ENCODE measurements at places on chromosomes 1 and 21.

DNA sequence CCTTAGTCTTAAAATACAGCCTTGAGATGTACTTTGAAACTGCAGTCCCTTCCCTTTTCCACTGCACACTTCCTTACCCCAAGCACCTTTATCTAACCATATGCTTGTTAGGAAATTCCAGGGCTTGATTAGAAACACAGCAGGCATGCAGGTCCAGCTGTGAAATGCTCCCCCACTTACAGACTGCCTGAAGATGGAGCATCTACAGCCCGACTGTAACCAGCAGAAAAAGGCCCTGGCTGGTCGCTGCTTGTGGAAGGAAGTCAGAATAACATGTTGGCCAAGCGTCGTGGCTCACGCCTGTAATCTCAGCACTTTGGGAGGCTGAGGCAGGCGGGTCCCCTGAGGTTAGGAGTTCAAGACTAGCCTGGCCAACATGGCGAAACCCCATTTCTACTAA lies 37.2 kb downstream of the VN1R5 start:
- no peak for DNase-seq

DNA sequence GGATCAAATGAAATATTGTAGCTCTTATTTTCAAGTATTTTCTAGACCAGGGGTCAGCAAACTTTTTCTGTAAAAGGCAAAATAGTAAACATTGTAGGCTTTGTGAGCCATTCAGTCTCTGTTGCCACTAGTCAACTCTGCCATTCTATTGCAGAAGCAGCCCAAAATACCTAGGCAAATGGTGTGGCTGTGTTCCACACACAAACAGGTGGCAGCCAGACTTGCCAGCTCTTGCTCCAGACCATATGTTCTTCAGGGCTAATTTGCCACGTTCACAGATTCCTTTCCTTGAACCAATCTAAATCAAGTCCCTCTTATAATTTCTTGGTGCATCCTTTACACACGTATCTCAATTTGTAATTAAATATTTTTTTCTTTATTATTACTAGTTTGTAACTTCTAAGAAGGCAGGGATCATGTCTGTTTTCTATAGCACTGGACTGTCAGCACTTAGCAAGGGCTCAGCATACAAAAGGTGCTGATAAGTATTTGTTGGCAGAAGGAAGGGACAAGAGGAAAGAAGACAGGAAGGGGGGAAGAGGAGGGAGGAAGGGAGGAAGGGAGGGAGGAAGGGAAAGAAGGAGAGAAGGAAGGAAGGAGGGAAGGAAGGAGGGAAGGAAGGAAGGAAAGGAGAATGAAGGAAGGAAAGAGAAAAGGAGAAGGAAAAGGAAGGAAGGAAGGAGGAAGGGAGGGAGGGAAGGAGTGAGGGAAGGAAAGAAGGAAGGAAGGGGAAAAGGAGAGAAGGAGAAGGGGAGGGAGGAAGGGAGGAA lies 106.5 kb upstream of the EDEM3 start:
- no peak for DNase-seq

DNA sequence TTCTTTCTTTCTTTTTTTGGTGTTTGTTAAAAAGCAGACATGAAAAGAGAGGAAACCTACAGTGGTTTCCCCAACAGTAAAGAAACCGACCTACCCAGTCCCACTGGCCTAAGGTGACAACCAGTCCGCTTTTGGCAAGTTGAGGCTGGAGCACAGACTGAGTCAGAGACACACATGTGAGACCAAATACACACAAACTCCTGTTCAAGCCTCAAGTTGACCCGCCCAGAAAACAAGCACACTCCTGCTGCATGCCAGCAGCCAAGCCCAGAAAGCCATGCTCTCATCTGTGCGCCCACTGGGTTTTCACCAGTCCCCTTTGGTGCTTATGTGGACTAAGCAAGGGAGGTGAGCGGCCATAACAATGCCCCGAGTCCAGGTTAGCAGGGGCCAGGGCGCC lies 64.6 kb upstream of the GPR153 start:
- DNase-seq, result peak; percentile 71

DNA sequence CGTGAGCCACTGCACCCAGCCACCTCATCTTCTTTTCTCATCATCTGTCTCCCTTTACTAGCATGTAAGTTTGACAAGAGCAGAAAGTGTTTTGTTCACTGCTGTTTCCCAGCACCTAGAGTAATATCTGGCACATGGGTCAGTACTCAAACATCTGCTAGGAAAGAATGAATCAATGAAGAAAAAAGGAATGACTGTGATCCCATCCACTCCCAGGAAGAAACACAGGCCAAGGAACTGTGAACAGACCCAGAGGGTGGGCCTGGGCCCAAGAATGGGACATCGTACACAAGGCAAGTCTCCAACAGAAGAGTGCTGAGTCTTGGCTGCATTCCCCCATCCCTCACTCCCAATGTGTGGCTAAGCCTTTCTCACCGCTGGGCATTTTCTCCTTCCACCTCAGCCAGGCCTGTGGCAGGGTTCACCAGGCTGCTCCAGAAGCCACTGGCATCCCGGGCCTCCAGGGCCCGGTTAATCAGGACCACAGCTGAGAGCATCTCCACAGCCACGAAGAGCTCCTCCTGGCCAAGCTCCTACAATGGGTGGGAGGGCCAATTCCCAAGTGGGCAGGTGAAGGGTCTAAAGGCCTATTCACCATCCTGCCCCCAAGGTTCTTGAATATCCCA lies 18.4 kb downstream of the IQGAP3 start:
- DNase-seq, result no peak

DNA sequence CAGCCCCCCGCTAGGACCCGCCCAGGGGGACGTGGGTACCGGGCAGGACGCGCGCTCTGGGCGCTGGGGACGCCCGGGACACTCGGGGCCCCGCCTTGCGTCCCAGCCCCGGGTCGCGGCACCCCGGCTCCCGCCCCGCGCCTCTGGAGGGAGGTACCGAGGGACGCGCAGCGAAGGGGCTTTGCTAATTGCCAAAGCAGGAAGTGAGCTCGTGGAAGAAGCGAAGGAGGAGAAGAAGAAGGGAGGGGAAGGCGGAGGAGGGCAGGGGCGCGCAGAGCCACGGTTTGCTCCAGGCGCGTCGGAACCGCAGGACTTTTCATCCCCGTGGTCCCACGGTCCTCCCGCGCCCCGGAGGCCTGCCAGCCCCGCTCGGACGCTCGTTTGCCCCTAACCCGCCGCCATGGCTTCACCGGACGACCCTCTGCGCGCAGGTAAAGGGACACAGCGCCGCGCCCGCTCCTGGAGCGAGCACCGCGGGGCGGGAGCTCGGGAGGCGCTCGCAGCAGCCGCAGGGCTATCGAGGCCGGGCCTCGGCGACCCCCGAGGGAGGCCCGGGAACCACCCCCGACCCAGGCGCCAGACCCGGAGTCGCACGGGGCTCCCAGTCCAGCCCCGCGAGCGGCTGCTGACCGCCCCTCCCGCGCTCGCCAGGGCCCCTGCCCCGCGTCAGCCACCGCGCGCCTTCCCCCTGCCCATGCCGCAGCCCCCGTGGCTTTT lies 1.3 kb downstream of the EDARADD start:
- no peak for DNase-seq

- no peak for DNase-seq
Measured at GRCh38 chr1:87826681-87827251, 498.1 kb downstream of the LMO4 start.

DNA sequence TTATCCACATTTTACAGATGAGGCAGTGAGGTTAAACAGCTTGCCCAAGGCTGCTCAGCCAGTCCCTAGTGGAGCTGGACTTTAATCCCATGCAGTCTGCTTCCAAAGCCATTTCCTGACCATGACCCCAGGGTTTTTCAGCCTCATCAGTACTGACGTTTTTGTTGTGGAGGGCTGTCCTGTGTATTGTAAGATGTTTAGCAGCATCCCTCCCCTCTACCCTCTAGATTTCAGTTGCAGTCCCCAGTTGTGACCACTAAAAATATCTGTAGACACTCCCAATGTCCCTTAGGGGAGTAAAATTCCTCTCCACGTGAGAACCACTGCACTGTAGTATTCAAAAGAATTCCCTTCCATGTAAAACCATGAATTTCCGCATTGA lies 30.2 kb upstream of the C1orf105 start:
- no peak for DNase-seq

DNA sequence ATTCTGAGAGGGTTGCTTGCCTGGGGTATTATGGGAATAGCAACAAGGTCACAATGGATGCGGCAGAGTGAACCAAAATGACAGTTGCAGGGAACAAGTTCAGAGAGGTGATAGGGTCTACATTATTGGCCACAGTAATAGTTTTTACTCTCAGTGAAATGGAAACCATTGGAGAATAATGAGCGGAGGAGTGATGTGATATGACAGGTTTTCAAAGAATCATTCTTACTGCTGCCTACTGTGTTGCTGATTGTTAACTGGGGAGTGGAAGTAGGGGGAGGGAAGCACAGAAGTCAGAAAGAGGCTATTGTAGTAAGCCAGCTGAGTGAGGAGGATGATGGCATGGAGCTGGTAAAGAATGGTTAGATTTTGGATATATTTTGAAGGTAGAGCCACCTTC lies 195.2 kb upstream of the HOOK1 start:
- no peak for DNase-seq

DNA sequence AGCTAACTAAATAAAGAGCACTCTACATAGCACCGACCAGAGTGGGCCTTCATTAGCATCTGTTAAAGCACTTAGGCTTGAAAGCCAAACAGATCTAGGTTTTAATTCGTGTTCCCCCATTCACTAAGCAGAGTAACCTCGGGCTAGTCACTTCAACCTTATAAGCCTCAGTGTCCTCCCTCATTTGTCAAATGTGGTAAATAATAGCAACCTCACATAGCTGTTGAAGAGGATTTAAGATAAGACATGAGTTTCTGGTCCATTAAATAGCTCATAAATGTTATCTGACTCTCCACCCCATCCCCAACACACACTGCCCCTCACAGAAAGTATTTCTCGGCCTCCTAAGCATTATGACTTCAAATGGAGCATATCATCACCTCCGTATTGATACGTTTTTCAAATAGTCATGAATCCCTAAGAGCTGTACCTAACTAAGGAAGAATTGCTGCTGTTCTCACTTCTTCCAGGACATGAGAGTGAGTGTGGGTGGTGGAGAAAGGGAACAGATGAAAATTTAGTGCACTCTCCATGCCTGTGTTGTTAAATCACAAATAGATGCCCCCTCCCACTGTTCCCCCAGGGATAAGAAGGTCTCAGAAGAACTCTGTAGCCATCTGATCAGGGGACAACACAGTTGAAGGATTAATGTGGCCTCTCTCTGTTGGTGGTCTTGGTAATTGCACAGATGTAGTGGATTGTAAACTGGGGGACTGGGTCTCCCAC lies 47.6 kb downstream of the PLPP3 start:
- no peak for DNase-seq

GRCh38 chr1:54883349-54884102 lies 3.5 kb downstream of the DHCR24 start:
- DNase-seq, result no peak

DNA sequence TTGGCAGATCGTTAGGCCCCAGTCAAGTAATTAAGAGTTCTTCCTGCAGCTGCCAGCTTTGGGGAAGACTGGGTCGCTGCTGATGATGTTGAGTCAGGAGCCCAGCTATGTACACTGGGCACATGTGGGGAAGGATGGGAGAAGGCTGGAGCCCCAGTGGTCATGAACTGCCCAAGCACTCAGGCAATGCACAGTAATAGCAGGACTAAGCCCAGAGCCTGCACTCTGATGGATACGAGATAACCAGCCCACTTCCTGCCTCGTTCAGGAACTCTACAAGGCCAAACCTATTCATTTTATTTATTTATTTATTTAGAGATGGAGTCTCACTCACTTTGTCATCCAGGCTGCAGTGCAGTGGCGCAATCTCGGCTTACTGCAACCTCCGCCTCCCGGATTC lies 81.1 kb upstream of the BTG3 start:
- no peak for DNase-seq

DNA sequence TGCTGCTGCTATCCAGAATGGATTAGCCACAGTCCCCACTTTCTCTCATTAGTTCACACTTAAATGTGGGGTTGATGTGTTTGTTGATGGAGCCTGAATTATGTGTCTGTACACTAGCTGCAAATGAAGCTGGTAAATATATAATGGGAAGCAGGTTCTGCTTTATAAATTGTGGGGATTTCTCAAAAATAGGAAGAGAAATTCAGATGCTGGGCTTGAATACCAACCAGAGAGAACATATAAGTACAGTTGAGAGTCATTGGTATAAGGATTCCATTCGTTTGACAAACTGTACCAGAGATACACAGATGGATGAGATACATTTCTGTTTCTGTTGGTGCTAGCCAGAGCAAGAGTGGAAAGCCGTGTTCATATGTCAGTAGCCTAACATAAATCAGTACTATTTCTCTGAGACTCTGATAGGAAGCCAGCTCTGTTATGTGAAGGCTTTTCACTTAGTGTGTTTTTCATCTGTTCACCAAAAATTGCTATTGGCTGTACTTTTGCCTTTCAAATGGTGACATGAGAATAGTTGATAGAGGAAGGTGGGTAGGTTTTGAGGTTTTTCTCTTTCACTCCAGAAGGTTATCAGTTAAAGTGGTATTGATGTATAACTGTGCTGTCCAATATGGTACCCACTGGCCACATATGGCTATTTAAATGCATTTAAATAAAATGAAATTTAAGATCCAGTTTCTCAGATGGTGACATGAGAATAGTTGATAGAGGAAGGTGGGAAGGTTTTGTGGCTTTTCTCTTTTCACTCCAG lies 15.6 kb downstream of the SMG7 start:
- no peak for DNase-seq

GRCh38 chr1:76302711-76303339 lies 228.3 kb downstream of the ST6GALNAC3 start:
- no peak for DNase-seq

DNA sequence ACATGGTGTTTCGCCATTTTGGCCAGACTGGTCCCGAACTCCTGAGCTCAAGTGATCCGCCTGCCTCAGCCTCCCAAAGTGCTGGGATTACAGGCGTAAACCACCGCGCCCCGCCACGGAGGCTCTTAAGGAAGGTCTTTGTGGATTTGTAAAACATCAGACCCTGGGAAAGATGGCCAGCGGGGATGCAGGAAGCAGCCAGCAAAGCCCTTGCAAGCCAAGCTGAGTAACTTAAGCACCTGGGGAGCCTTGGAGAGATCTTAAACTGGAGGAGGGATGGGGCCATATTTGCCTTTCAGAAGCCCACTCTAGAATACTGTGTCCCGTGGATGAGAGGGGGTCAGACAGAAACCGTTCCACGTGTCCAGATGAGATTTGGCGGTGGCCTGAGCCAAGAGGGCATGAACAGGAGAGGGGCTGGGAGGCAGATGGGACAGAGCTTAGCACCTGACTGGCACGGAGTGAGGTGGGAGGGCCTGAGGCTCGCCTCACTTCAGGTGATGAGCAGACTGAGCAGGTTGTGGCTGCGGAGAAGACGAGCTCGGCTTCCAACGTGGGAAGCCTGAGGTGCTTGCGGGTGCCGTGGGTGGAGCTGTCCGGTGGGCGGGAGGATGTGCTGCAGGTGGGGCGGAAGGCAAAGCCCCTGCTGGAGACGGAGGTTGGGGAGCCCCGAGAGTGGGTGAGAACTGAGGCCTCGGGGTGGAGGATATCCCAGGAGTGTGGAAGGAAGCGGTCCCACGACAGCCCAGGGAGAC lies 11.7 kb downstream of the C1orf216 start:
- no peak for DNase-seq

DNA sequence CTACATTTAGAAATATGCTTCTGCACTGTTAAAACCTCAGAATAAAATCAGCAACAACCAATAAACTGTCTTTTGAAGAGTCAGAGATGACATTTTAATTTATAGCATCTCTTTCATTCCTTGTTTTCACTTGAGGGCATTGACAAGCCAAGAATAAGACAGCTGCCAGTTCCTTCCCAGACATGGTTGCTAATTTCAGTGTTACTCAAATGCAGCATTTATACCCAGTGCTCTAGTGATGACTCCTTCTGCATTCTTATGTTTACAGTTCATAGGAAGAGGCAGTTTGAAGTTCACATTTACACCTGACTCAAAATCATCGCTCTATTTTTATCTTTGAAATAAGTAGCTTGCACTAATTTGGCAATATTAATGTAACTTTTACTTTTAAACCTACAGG lies 44.9 kb downstream of the PLA2G4A start:
- no peak for DNase-seq

GRCh38 chr1:234102583-234102982 lies 198.1 kb downstream of the SLC35F3 start:
- no peak for DNase-seq
